ENCODE measurements at places on chromosomes 1 and 21.

- no peak for DNase-seq
Measured at GRCh38 chr1:209714338-209714737, 9.7 kb downstream of the HSD11B1 start.

DNA sequence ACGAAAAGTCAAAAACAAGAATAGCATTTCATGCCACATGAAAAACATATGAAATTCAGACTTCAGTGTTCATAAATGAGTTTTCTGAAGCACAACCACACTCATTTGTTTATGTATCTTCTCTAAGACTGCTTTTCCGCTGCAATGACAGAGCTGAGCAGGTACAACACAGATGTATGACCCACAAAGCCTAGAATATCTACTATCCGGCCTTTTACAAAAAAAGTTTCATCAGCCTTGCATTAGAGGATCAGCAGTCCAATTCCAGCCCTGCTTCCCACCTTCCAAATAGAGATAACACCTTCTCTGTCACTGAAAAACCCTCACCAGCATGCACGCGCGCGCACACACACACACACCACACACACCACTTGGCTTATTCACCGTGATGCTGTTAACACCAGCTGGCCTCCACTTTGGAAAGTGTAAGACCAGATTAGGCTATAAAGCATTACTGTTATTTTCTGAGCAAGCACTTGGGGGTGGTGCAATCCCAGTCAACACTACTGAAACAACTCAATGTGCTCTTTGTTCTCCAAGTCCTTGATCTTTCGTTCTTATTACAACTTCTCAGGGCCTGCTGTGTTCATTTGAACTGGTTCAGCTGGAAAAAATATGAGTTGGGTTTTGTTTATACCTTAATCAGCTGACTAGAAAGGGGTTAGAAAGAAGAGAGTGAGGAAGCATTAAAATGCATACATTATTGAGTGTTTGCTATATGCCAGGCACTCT lies 90.0 kb downstream of the GLUL start:
- DNase-seq: no peak

- DNase-seq: no peak
Measured at GRCh38 chr1:53334781-53335180, 6.9 kb upstream of the LRP8 start.

- no peak for DNase-seq
Measured at GRCh38 chr1:237981223-237981622, 90.5 kb upstream of the ZP4 start.

- no peak for DNase-seq
Measured at GRCh38 chr1:178284058-178284457, 190.2 kb downstream of the RASAL2 start.

DNA sequence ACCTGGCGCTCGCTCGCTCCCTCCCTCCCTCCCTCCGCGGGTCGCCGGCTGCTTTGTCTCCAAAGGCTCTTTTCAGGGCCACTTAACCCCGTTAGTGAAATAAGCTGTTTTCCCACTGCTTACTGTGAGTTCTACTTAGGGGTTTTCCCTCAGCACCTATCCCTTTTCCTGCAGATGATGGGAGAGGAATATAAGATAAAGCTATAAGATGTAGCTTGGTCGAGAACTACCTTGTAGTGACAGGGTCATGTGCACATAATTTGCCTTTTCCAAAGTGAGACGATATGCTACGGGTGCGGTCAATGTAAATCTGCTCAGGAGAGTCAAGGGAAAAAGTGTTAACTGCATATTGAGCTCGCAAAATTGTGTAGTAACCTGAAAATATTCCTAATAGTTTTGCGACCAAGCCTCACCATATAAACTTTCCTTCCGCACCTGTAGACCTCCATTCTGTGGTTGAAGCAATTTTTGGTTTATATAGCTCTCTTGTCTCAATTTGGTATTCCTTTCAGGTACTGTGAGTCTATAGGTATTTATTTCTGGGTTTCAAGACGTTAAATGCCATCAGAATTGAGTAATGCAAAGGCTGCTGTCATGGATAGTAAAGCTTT lies 55.8 kb upstream of the BOLA1 start:
- DNase-seq: no peak

DNA sequence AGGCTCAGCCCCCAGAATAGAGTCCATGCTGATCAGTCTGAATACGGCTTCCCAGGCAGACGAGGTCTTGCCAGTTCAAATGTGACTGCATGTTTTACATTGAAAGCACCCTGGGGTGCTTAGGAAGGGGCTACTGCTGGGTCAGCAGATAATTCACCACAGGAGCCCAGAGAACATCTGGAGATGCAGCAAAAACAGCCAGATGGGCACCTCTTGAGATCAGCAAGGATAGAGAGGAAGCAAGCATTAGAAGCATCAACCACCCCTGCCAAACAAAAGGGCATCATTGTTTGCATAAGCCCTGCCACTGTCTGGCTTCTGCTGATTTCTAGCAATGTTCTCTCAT lies 403.1 kb downstream of the RRAGC start:
- no peak for DNase-seq

- no peak for DNase-seq
Measured at GRCh38 chr1:223109581-223110026, 33.4 kb downstream of the TLR5 start.

- DNase-seq: no peak
Measured at GRCh38 chr1:143625886-143626285, 345.9 kb downstream of the FAM72C start.

DNA sequence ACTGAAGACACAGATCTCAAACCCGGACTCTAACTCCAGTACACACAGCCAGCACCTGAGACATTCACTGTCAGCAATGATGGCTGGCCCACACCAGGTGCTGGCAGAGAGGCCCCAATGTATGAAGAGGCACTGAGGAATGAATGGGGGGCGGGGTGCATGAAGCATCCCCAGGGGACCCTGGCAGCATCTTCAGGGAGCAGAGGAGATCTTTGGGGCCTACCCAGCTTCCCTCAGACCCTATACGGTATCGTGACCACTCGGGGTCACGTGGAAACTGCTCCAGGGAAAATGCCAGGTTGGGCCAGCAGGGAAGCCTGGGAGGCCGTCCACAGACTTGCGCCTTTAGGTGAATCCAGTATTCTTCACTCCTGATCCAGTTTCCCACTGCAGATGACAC lies 84.3 kb downstream of the NPHP4 start:
- no peak for DNase-seq

Measured in stimulated activated CD4-positive, alpha-beta T cell treated with anti-CD3 and anti-CD28 coated beads, Interleukin-1b, Interleukin-23, amount 100 ng/mL, for 24 hours (primary cell).